Occipital lobe (tissue), 3 donors: ENCODE measurements at places on chromosomes 11 and 22. TPM values are rescaled to one million over a fixed set of nuclear protein-coding genes. Genes with fewer than 3 reads are reported as not detected.

The PKP3 gene
- total RNA-seq: under 0.01 TPM

The UBQLN3 gene
- total RNA-seq: not detected

The GPR83 gene
- 1.6 TPM for total RNA-seq

The PATE4 gene
- not detected for total RNA-seq

The CECR2 gene
- 4.4 TPM for total RNA-seq

The MYO18B gene
- 0.31 TPM for total RNA-seq

The MLC1 gene
- 32.6 TPM for total RNA-seq

The TSGA10IP gene
- total RNA-seq: not detected

The PRAME gene
- not detected for total RNA-seq

The MCAM gene
- total RNA-seq: 10.6 TPM

The APOA1 gene
- total RNA-seq: 0.78 TPM

The SNX32 gene
- 7.3 TPM for total RNA-seq

The SH3BP1 gene
- 1.9 TPM for total RNA-seq

The RFPL3 gene
- total RNA-seq: not detected

The TNNI2 gene
- total RNA-seq: 0.62 TPM

The RAB38 gene
- 0.78 TPM for total RNA-seq

The ART5 gene
- total RNA-seq: 0.62 TPM

The HEPHL1 gene
- not detected for total RNA-seq
